Naive thymus-derived CD8-positive, alpha-beta T cell (primary cell): ENCODE measurements at places on chromosomes 11 and 22. TPM values are rescaled to one million over a fixed set of nuclear protein-coding genes. Genes with fewer than 3 reads are reported as not detected.

The CCND1 gene
- 0.08 TPM for total RNA-seq

The SCO2 gene
- not detected for total RNA-seq

The HEPN1 gene
- total RNA-seq = not detected

The NPTXR gene
- 11.3 TPM for total RNA-seq

The UPB1 gene
- 0.86 TPM for total RNA-seq

The KRTAP5-1 gene
- total RNA-seq = not detected

The OR56B1 gene
- total RNA-seq = 0.42 TPM

The FXYD2 gene
- 14.4 TPM for total RNA-seq

The AMPD3 gene
- 28.0 TPM for total RNA-seq

The C22orf31 gene
- total RNA-seq = not detected

The CABP4 gene
- total RNA-seq = 2.9 TPM

The OR56A1 gene
- total RNA-seq = not detected

The FAM83F gene
- 0.41 TPM for total RNA-seq

The CDC42EP2 gene
- 1.4 TPM for total RNA-seq

The APOA5 gene
- total RNA-seq = not detected
